ENCODE measurements at places on chromosomes 4 and X. TPM values are rescaled to one million over a fixed set of nuclear protein-coding genes. Genes with fewer than 3 reads are reported as not detected.

Gene FAM9C
- under 0.01 TPM for total RNA-seq

Gene AREG
- 1.5 TPM for total RNA-seq

Gene SMAD1
- 13.0 TPM for total RNA-seq

Gene PRRG3
- total RNA-seq: 1.0 TPM

Gene MEPE
- total RNA-seq: not detected

Gene CCNB3
- total RNA-seq: 0.51 TPM

Gene SPACA5
- not detected for total RNA-seq

Gene CTAG1B
- total RNA-seq: not detected

Gene ACTRT1
- not detected for total RNA-seq

Gene TACC3
- 7.3 TPM for total RNA-seq

Gene SCML2
- 1.8 TPM for total RNA-seq

Gene F8A2
- total RNA-seq: not detected

Gene SPOCK3
- total RNA-seq: under 0.01 TPM

Gene ANXA10
- 0.17 TPM for total RNA-seq

Gene KIAA1210
- not detected for total RNA-seq

Gene PGRMC1
- total RNA-seq: 201 TPM

Gene CFAP47
- not detected for total RNA-seq

Gene LDB2
- 40.6 TPM for total RNA-seq

Gene ANK2
- 95.1 TPM for total RNA-seq

Gene GLRB
- total RNA-seq: 25.9 TPM

Gene PPP2R2C
- total RNA-seq: under 0.01 TPM

Gene DAPP1
- not detected for total RNA-seq

Gene XAGE3
- not detected for total RNA-seq

Gene G3BP2
- total RNA-seq: 143 TPM

Gene PPM1K
- 10.0 TPM for total RNA-seq

Gene MAGEA2
- not detected for total RNA-seq

Gene SPANXD
- not detected for total RNA-seq

Gene HSD17B13
- under 0.01 TPM for total RNA-seq

Gene PAGE2
- total RNA-seq: not detected

Gene SSX2
- total RNA-seq: not detected

Gene SLC34A2
- total RNA-seq: not detected

Gene SSX1
- not detected for total RNA-seq

Gene TEX13D
- total RNA-seq: not detected

Gene SLC10A6
- 0.51 TPM for total RNA-seq

Gene TBC1D8B
- 5.4 TPM for total RNA-seq

Gene MID2
- total RNA-seq: 17.2 TPM

Gene CLCN4
- total RNA-seq: 2.1 TPM

Gene YIPF7
- not detected for total RNA-seq

Gene CYTL1
- 0.17 TPM for total RNA-seq

Gene HS6ST2
- total RNA-seq: 0.17 TPM

Gene PSAPL1
- not detected for total RNA-seq

Gene PCYT1B
- total RNA-seq: 0.17 TPM

Gene RS1
- not detected for total RNA-seq

Gene PALLD
- total RNA-seq: 205 TPM

Gene SPATA18
- 17.7 TPM for total RNA-seq

Gene ACSL1
- 30.1 TPM for total RNA-seq

Gene STOX2
- total RNA-seq: 0.66 TPM
